ENCODE measurements at places on chromosomes 3 and 15.

- DNase-seq: no peak
These were observed 373.7 kb upstream of the NECTIN3 start for GRCh38 chr3:110697961-110698360.

DNA sequence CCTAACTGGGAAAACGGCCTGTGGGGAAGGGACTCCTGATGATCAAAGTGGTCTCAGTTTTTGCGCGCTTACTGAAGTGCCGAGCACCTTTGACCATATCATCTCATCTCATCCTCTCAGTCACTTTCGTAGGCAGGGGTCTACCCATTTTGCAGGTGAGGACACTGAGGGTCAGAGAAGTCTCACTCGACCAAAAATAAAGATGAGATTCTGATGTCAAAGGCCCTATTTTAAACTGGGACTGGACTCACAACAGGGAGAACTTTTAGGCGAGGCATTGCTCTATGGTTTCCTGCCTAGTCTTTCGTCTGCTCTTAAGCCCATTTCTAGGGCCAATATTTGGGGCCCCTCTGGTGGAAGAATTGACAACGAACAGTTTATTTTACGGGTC, 830 bp downstream of the SLC6A11 start:
- no peak for DNase-seq

DNA sequence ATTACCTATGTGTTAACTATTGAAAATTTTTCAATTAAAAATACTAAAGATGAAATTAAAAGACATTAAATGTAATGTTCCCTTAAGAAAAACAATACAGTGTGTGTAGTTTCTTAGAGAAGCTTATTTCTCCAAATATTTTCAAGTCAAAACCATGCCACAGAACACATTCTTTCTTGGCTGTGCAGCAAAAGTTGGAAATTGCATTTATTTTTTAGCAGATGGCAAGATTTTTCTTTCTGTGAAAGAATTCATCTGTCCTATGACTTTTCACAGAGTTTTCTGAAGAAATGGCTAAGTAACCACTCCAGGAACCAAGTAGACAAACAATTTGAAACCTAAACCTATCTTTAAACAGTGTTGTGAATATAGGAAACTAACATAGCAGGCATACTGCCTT, 47.2 kb downstream of the IMPG2 start:
- DNase-seq: no peak

GRCh38 chr3:17322106-17322793, 420.2 kb downstream of the TBC1D5 start:
- DNase-seq: no peak

DNA sequence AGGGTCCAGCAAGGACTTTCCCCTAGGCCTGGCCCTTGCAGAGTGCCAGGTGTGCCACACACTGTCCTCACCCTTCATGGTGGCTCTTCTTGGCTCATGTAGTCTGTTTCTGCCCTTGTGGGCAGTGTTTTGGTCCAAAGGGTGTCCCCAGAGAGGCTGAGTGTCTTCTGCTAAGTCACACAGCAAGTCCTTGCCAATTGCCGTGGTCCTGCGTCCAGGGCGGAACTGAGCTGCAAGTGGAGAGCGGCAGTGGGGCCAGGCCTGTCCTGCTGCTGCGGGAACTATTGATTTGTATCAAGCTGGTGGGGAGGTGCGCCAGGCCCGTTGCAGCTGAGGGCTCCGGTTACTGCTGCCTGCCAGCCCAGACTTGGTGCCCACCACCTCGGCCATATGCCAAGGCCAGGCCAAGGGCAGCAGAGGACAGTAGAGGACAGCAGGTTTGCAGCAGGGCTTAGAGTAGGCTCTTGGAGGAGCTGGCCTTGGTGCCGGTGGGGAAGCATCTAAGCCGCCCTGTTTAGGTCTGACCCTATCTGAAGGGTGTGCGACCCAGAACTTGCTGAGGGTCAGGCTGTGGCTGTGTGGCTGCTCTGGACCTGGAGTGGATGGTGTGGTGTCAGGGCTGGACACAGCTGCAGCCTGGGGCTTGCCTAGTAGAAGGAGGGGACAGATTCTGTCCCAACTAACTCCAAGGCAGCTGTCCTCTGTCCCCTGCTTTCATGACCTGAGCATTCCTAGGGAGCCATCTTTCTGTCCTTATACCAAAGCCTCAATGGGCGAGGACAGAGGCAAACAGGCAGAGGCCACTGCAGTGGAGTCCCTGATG, 4.5 kb downstream of the AMIGO3 start:
- no peak for DNase-seq

DNA sequence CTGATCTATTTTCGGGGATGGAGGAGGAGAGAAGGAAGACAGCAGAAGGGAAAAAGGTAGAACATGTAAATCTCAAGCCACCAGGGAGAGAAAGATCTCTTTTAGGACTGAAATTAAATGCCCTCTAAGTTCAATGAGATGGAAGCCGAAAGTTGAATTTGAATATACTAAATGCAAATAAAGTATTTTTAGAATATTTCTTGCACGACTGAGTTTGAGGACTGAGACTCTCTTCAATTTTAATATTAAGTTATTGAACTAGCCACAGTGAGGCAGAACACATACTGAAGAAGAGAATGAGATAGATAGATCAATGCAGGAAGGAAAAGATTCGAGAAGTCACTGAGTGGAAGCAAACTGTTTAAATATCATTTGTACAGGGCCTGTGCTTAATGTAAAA, 399.9 kb upstream of the CBLB start:
- no peak for DNase-seq

- no peak for DNase-seq
These were observed 69.2 kb upstream of the MFGE8 start for GRCh38 chr15:88982304-88982945.

- no peak for DNase-seq
These were observed 274.0 kb upstream of the TGFBR2 start for GRCh38 chr3:30332196-30333021.

DNA sequence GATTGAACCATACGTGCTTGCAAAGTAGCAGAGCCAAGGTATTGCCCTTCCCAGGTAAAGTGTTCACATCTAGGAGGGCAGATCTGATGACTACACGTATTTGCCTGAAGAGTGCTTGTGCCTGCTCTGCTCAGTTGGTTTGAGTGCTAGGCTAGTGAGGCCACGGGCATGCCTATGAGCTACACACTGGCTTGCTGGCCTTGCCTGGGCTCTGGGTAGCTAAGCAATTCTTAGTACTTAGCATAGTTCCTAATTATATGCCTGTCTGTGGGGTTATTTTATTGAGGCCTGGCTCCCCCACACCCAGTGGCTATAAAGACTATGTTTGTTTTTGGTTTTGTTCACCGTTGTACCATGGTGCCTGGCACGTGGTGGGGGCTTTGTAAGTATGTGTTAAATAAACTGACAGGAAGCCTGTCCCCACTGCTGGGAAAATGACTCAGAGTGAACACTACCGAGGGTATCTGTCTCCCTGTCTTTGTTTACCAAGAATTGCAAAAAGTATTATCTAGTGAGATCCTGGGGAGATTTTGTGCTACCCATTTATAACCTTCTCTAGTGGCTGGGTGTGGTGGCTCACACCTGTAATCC, 72.1 kb upstream of the ETV5 start:
- DNase-seq: no peak

GRCh38 chr3:9701006-9701405, 2.6 kb upstream of the CPNE9 start:
- no peak for DNase-seq

DNA sequence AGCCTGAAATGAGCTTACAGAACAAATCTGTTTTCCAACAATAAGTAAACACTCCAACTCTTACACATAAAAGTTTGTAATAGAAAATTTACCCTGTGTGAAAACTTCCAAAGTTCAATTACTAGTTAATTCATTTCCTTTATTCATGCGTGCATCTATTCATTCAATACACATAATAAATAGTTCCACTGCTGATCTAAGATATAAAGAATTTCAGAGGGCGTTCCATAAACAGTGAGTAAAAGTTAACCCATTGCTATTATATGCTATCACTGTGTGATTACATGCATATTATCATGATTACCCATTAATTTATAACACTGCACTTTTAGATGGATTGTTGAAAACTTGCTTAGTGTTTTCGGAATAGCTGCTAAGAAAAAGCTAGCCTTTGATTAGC, 36.2 kb upstream of the CFAP20DC start:
- no peak for DNase-seq

GRCh38 chr15:72389231-72389630, 8.9 kb upstream of the TMEM202 start:
- DNase-seq: no peak

DNA sequence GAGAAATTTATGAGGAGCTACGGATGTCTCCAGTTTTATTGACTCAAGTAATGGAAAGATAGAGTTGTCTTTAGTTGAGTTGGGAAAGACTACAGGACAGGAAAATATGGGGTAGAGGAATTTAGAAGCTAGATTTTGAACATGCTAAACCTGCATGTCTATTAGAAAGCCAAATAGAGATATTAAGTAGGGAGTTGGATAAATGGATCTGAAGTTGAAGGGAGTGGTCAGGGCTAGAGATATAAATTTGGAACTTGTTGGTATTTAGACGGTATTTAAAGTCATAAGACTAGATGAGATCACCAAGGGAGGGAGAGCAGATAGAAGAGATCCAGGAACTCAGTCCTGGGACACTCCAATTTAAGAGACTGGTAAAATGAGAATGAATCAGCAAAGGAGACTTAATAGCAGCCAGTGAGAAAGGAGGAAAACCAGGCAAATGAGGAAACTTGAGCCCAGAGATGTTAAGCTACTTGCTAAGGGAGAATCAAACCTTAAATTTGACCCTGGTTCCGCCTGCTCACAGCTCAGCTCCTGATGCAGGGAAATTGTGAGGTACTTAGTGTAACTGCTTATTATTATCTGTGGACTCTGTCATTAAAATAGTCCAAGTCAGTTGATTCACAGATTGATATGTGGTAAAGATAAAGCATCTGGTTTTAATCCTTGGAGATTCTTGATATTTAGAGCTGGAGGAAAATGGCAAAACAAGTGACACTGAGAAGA, 35.8 kb downstream of the ABI3BP start:
- no peak for DNase-seq

GRCh38 chr3:78846718-78847117, 921.1 kb downstream of the ROBO1 start:
- no peak for DNase-seq

- DNase-seq: no peak
These were observed 486 bp downstream of the CDIN1 start for GRCh38 chr15:36579792-36580431.

- DNase-seq: peak; percentile 66
These were observed 51.6 kb downstream of the CHDH start for GRCh38 chr3:53794597-53794996.

Data from H7 (cell line).